ENCODE measurements at places on chromosomes 5 and 9.

DNA sequence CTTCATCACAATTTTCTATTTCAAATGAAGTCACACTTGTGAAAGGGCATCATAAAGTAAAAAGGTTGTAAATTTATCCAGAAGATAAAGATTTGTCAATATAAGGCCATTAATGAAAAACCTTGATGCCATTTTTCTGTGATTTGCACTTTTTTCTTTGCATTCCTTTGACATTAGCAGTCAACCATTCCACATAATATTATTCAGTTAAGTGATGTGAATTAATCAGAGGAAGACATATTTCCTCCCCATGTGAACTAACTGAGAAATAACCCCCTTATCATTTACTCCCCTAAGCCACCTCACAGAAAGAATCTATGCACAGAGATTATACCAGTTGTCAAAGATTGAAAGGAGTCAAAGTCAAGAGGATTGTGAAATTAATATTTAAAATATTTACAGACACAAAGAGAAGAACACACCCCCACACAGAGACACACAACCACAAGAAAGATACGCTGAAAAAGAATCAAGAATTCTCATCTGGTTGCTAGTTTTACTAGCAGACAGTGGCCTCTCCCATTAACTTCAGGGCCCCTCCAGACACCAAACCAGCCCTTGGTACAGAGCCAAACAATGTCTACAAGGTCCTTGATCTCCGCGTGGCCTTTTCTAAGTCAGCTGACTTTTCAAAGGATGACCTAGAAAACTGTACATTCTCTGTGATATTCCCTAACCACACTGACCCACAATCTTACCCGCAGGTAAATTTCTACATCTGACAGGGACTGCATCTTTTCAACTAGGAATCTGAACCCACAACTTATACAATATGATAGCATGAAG is 29.5 kb downstream of the GNAQ start:
- no peak for DNase-seq

- DNase-seq: no peak
These were observed 205.5 kb upstream of the PTGER4 start for GRCh38 chr5:40474250-40474649.

DNA sequence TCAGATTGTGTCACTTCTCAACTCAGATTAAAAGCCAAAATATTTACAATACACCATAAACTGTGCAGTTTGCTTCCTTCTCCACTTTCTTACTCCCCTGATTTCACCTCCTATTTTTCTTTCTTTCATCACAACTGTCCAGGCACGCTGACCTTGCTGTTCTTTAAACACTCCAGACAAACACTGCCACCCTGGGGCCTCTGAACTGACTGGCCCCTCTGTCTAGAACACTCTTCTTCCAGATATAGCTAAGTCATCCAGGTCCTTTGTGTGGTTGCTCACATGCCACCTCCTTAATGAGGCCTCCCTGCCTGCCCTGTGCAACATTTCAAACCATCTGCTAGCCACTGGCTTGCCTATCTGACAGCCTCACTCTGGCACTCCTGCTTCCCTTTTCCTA is 46.6 kb downstream of the ATG10 start:
- DNase-seq: no peak

DNA sequence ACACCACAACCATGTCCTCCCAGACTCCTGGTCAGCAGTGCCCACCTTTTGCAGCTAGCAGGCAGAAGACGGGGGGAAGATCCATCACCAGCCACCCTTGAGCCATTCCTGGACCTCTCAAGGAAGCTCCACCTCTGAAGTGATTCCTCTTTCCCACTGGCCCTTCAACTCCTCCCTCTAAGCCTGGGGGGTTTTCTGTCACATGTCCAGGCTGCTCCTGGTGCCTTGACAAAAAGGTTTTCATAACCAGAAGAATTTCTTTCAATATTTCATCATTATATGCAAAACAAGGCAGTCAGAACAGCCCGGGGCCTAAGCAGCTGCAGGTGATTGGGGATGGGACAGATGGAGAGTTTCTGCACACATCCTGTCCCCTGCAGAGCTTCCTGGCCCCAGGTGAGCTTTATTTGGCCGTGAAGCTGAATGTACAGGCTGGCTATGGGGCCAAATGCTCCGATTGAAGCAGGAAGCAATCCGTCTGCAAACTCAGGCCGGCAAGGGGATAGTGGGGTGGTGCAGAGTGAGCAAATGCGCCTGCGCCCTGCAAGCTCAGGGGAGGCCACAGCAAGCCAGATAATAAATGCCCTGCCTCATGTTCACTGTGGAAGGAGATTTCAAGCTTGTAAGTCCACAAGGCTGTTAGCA is 173.5 kb downstream of the C5orf15 start:
- DNase-seq: no peak

DNA sequence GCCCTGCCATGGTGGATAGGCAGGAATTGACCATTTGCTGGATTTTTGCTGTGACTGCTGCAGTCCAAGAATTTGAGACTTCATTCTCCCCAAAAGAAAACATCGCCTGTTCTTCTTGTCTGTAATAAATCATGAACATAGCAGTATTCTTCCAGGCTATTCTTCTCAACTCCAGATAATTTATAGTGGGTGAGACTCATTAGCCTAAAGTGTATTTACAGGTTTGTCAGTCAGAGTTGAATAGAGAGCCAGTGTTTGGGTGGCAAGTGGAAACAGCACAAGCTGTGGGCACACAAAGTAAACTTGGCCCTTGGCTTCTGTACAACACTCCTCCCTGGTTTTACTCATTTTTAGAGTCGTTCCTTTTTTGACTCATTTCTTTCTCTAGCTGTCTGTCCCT is 128.2 kb upstream of the VCAN start:
- no peak for DNase-seq

DNA sequence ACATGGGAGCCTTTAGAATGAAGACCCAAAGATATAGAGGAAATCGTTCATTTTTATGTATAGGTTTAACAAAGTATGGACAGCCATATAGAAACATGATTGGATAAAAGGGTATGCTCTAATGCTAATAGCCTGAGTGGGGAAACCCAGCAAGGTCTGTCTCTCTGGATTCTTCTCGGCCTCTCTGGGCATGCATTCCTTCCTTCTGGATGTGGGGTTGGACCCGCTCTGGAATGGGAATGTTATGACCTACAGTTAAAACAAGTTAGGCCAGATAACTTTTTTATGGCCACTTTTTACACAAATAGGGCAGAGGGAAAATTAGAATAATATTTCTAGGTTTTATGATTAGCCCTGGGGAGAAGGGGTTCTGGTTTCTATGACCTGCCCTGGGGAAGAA is 103.2 kb downstream of the ARSB start:
- DNase-seq: no peak

GRCh38 chr5:136212252-136212721 is 19.3 kb upstream of the SMIM32 start:
- DNase-seq: no peak
